WTC11 (cell line): ENCODE measurements at places on chromosomes 11 and 22.

DNA sequence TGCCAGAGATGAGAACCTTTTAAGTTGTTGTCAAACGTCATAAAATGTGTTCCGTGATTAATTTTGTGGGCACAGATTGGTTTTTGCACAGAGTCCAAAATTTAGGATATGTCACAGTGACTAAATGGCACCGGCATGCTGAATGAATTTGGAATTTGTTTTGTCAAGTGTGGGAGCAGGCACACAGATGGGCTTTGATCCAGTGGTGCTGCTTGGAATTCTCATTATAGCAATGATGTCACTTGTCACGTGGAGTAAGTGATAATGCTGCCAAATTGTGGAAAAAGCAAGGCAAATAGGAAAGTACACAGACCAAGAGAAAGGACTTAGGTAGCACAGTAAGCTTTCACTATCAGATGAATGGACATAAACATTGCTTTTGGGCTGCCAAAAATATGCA is 8.0 kb upstream of the LIN7C start:
- H3K4me1 ChIP-seq, result peaks cover 7% of the 10 kb centered on the region
- no peaks in the 10 kb centered on the region for H3K36me3 ChIP-seq
- no peak overlapping the region for H3K4me3 ChIP-seq
- H3K27ac ChIP-seq, result no peak overlapping the region

GRCh38 chr22:50601669-50602337 is 1.2 kb downstream of the MAPK8IP2 start:
- peak overlapping the region; percentile 59 for H3K4me3 ChIP-seq
- H3K27ac ChIP-seq, result no peak overlapping the region
- H3K36me3 ChIP-seq, result no peaks in the 10 kb centered on the region

GRCh38 chr11:130876100-130876499 is 40.2 kb downstream of the SNX19 start:
- H3K4me1 ChIP-seq, result no peaks in the 10 kb centered on the region
- no peak for DNase-seq
- no peaks in the 10 kb centered on the region for H3K27me3 ChIP-seq
- no peak overlapping the region for H3K27ac ChIP-seq
- H3K36me3 ChIP-seq, result peaks cover 24% of the 10 kb centered on the region

DNA sequence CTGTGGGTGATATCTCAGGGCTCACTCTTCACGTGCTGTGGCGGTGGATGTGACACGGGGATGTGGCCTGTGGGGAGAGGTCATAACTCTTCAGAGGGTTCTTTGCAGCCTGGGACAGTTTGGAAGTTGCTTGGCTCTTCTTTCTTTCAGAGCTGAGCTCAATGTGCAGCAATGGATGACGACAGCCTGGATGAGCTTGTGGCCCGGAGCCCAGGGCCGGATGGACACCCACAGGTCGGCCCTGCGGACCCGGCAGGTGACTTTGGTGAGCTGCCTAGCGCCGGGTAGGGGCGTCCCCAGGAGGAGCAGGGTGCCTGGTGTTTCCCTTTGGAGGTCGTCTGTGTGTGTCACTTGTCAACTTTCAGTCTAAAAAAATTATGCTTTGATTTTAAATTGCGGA is 5.1 kb downstream of the PHRF1 start:
- no peaks in the 10 kb centered on the region for H3K27me3 ChIP-seq
- H3K4me3 ChIP-seq, result no peak overlapping the region
- no peak for DNase-seq
- peaks cover 22% of the 10 kb centered on the region for H3K36me3 ChIP-seq
- H3K4me1 ChIP-seq, result peaks cover 18% of the 10 kb centered on the region
- peak overlapping the region; percentile 95 for H3K27ac ChIP-seq

DNA sequence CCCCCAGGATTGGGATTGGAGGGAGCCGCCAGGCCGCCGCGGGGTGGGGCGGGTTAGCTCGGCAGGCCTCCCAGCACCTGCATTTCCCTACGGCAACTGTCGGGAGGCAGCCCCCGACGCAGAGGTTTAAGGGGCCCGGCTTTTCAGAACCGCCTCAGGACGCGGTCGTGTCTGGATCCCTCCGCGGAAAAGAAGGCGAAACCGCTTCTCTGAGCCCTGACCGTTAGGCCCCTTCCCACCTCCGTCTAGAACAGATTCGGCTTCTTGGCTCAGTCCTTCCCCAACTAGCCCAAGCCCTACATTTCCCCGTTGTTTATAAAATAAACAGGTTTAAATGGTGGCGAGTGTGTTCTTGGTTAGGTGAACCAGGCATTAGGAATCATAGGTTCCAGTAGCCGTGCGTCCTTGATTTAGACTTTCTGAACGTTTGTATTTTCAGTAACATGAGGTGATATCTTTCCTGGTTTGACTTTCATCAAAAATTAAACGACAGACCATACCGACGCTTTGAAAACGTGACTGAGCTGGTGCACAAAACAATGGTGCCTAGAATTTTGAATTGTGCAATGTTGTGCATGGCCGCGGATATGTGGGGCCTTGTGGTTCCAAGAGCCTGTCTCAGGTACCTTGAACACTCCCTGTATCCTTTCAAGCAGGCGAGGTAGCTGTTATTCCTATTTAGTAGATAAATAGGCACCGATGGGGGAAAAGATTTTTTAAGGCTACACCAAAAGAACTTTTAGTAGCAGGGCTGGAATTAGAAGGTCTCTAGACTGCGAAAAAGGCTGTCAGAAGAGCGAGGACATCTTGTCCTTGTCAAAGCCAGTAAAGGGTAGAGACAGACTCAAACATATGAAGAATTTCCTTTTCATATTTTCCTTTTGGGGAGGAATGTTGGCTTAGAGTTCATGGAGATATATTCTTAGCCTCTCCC is 1.2 kb upstream of the HSPA8 start:
- DNase-seq, result no peak
- H3K27ac ChIP-seq, result peak overlapping the region; percentile 99
- peaks cover 52% of the 10 kb centered on the region for H3K4me1 ChIP-seq

DNA sequence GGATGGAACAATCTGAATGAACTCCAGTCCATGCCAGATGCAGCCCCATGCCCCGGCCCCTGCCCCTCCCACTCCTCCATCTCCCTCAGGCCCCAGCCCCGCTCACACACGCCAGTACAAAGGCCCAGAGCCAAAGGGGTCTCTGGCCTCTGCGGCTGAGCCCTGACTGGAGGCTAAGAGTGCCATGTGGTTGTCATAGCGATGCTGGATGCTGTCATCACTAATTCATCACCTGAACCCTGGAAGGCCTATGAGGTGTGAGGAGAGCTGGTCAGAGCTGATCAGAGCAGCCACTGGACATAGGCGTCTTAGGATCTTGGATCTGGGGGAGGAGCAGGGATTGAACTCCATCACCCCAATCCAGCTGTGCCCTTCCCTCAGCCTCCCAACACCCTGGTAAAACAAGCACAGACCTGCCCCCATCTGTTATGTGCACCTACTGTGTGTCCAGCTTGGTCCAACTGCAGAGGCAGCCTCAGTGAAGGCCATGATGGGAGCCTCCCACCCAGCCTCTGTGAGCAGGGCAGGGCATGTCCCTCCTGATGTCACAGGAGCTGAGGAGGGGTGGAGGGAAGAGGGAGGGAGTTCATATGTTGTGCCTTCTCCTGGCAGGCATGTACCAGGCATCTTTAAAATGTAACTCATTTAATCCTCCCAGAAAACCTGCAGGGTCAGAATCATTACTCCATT is 16.7 kb downstream of the PDE2A start:
- H3K27me3 ChIP-seq, result peaks cover 6% of the 10 kb centered on the region; the same call in 1 of the 2 replicates
- no peak overlapping the region for H3K27ac ChIP-seq
- H3K4me3 ChIP-seq, result no peak overlapping the region
- no peak for DNase-seq

DNA sequence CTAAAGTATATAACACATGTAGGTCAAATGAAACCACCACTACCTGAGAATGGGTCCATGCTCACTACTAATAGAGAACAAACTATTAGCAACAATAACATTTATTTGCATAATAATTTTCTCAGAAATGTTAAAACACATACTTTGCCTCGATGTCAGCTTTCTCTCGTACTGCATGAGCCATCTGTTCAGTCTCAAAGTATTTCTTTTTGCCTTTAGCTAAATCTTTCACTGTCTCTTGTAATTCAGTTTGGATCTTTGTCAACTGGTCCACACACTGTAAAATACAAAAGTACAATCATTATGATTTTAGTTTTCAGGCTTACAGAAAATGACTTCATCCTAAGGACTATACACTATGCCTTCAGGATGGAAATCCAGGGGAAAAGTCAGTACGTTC is 153.3 kb downstream of the FCHSD2 start:
- DNase-seq, result no peak
- no peaks in the 10 kb centered on the region for H3K36me3 ChIP-seq
- H3K4me3 ChIP-seq, result no peak overlapping the region
- no peak overlapping the region for H3K27ac ChIP-seq
- peaks cover 3% of the 10 kb centered on the region; the same call in 1 of the 2 replicates for H3K4me1 ChIP-seq

DNA sequence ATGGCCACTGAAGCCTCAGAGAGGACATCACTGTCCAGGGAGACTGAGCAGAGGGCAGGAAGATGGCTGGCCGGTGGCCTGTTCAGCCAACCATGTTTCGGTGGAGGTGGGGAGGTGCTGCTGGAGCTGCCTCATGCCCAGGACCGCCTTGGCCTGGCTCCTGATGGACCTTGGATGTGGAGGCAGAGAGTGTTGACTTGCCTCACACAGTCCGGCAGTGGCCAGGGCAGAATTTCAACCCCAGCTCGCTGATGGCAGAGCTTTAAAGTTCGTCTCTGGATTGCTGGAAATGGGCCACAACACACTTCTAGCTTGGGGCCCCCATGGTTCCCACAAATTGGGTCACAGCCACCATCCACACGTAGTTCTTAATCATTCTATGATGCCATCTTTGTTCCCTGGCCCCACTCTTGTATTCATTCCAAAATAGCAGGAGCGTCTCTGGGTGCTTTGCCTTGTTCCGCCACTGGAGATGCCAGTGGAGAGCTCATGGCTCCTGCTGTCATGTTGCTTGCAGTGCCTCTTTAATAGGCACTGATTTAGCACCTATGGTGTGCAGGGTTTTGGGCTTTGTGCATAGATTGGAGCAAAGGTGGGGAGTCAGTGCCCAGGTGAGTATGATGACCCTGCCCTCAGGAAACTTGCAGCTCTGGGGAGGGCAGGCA is 5.6 kb downstream of the MAPK8IP1 start:
- no peak overlapping the region for H3K4me3 ChIP-seq
- no peaks in the 10 kb centered on the region for H3K36me3 ChIP-seq
- H3K27me3 ChIP-seq, result no peaks in the 10 kb centered on the region
- peaks cover 22% of the 10 kb centered on the region for H3K4me1 ChIP-seq

GRCh38 chr22:37985050-37985585 is 763 bp upstream of the SOX10 start:
- no peaks in the 10 kb centered on the region for H3K36me3 ChIP-seq
- H3K27ac ChIP-seq, result no peak overlapping the region
- H3K4me1 ChIP-seq, result peaks cover 22% of the 10 kb centered on the region
- no peak for DNase-seq

- H3K36me3 ChIP-seq, result peaks cover 44% of the 10 kb centered on the region
- peak overlapping the region; percentile 60; the same call in 1 of the 2 replicates for H3K27ac ChIP-seq
- H3K27me3 ChIP-seq, result no peaks in the 10 kb centered on the region
- no peak for DNase-seq
- no peak overlapping the region for H3K4me3 ChIP-seq
- peaks cover 3% of the 10 kb centered on the region; the same call in 1 of the 2 replicates for H3K4me1 ChIP-seq
Measured at GRCh38 chr11:68076371-68077042, 37.7 kb downstream of the TCIRG1 start.

DNA sequence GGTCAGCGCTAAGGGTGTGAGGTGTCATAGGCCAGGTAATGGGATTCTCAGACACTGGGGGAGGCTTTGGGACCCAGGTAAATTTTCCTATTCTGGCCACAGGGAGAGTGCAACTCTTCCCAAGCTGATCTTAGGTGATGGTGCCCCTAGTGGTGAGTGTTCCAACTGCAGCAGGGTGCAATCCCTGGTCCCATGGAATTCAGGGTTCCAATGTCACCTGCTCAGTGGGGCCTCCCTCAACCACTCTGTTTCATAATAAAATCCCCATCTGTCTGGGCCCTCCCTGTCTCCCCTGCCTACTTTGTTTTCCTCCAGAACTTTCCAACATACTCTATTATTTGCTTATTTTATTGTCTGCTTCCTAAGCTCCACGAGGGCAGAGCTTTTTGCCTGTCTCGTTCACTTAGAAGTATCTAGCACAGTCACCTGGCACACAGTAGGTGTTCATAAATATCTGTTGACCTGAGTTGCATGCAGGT is 2.9 kb upstream of the SGSM1 start:
- H3K4me1 ChIP-seq, result peaks cover 9% of the 10 kb centered on the region
- no peak overlapping the region for H3K27ac ChIP-seq
- H3K4me3 ChIP-seq, result no peak overlapping the region
- H3K36me3 ChIP-seq, result no peaks in the 10 kb centered on the region
- no peaks in the 10 kb centered on the region; the same call in 1 of the 2 replicates for H3K27me3 ChIP-seq

DNA sequence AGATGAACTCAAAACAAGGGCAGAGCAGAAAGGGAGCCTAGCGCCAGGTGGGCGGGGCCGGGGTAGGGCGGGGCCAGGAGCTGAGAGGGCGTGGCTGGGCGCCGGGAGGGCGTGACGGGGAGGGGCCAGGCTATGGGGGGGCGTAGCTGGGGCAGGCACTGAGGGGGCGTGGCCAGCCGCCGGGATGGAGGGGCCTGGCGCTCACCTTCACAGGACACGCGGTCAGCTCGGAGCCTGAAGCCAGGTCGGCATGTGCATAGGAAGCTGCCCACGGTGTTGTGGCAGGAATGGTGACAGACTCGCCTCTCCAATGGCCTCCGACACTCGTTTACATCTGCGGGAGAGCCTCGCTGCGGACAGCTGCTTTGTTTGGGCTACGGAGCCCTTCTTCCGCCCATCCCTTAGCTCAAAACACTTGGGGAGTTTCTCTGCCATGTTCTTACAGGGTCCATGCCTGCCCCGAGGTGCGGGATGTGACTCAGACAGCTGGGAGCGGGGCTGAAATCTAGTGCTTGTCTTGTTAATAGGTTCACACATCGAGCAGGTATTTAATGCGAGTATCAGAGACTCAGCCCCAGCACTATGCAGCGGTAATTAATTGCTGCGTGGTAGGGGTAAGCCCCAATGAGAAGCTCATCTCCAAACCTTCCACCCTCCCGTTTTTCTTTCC is 13.4 kb downstream of the VWCE start:
- peaks cover 2% of the 10 kb centered on the region; the same call in 1 of the 2 replicates for H3K27me3 ChIP-seq
- H3K4me3 ChIP-seq, result peak overlapping the region; percentile 33; the same call in 1 of the 2 replicates
- peaks cover 42% of the 10 kb centered on the region for H3K36me3 ChIP-seq
- H3K27ac ChIP-seq, result no peak overlapping the region
- peak; percentile 91 for DNase-seq

GRCh38 chr11:46677991-46678740 is 22.3 kb downstream of the ARHGAP1 start:
- H3K27me3 ChIP-seq, result no peaks in the 10 kb centered on the region
- no peak for DNase-seq
- H3K36me3 ChIP-seq, result peaks cover 6% of the 10 kb centered on the region; the same call in 1 of the 2 replicates

DNA sequence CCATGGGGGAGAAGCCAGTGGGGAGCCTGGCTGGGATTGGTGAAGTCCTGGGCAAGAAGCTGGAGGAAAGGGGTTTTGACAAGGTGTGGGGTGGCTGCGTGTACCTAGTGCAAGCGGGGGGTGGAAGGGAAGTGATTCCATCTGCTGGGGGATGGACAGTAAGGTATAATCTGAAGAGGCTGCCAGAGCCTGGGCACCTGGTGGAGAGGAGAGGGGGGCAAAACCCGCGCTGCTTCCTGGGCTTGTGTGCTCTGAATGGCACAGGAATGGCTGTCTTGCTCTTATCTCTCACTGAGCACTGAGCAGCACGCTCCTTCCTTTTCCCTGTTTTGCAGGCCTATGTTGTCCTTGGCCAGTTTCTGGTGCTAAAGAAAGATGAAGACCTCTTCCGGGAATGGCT is 988 bp downstream of the BANF1 start:
- peak overlapping the region; percentile 96 for H3K4me3 ChIP-seq
- peaks cover 40% of the 10 kb centered on the region for H3K36me3 ChIP-seq
- 0 out of 2 replicates have a peak overlapping the region, but pooled peaks have one; percentile 67 for H3K27ac ChIP-seq
- no peak for DNase-seq

GRCh38 chr11:70331901-70332300 is 61.4 kb downstream of the PPFIA1 start:
- H3K4me1 ChIP-seq, result no peaks in the 10 kb centered on the region
- H3K4me3 ChIP-seq, result no peak overlapping the region
- H3K27me3 ChIP-seq, result no peaks in the 10 kb centered on the region
- H3K27ac ChIP-seq, result peak overlapping the region; percentile 74; the same call in 1 of the 2 replicates
- peaks cover 85% of the 10 kb centered on the region for H3K36me3 ChIP-seq
- no peak for DNase-seq
